DMS53 (cell line): ENCODE measurements at places on chromosomes 13 and 19.

GRCh38 chr13:113365971-113366588, 2.1 kb upstream of the GRTP1 start:
- no peak for DNase-seq

DNA sequence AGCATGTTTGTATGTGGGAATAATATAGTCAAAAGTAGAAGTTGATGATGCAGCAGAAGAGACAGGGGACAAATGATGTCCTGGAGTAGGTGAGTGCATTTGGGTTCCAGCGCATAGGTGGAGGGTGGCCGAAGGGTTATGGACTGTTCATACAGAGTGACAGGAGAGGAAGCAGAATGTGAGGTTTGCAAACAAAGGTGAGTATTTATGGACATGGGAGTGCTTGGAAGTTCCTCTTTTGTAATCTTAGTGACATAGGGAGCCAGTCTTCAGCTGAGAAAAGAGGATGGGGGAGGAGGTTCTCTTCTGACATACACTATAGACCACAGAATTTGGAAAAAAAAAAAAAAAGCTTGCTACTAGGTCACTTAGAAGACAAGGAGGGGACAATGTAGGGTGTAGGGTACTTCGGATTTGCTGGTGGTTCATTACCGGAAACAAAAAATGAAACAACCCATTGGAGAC, 331.6 kb downstream of the DLEU7 start:
- DNase-seq: peak; percentile 36

DNA sequence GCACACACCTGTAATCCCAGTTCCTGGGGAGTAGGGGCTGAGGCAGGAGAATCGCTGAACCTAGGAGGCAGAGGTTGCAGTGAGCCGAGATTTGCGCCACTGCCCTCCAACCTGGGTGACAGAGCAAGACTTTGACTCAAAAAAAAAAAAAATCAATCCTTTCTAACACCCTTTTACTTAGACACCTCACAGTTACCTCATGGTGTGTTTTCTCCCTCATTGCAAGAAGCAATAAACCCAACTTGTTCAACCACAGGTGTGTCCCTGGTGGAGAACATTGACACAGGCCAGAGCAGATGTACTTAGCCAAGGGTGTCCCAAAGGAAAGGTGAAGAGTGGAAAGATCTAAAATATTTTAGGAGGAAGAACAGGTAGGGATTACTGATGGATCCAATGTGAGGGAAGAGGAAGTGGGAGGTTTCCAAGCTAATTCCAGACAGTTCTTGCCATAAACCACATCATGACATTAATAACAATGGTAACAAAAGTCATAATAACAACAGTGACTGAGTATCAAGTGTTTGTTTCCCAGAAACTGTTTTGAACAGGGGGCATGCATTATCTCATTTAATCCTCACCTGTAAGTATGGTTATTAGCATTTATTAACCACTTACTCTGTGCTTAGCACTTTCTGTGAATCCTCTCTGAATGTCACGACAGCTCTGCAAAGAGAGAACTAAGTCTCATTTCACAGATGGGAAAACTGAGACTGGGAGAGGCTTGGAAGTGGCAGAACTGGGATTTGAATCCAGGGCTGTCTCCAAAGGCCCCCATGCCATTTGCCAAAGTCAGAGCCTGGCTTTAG, 3.1 kb upstream of the LYPD3 start:
- no peak for DNase-seq

- no peak for DNase-seq
Observed at GRCh38 chr13:61123538-61124289, 291.9 kb downstream of the PCDH20 start.

GRCh38 chr19:17105556-17105955, 30.0 kb downstream of the MYO9B start:
- no peak for DNase-seq

GRCh38 chr19:49205114-49205513, 47.5 kb downstream of the TRPM4 start:
- DNase-seq: no peak

GRCh38 chr19:29492769-29493168, 33.0 kb upstream of the VSTM2B start:
- DNase-seq: no peak

DNA sequence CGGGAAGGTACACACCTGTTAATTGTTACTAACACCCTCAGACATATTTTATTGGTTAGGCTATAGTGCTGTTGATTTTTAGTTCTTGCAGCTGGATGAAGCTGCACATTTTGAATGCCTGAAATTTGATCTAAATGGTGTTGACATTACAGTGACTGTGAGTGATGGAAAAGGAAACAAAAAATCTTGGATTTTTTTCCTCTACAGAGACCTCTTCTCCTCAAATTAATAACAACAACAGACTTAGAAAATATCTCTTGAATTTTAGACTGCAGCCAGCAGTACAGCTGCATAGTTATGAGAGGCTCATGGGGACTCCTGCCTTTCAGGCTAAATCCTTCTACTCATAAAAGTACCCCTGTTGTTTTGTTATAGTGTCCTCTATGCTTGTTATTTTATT, 500.5 kb upstream of the SPRY2 start:
- peak; percentile 4 for DNase-seq

DNA sequence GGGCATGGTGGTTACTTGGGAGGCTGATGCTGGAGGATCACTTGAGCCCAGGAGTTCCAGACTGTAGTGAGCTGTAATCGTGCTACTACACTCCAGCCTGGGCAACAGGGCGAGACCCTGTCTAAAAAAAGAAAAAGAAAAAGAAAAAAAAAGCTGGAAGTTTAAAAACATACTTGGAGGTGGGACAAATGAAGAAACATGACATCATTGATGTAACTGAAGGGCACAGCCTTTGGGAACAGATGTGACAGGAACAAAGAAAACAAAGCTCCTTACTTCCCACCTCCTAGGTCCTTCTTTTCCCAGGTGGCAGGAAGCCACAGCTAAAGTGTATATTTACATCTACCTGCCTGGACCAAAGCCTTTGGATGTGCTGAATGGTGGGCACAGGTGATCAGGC, 1.9 kb downstream of the PEX11G start:
- no peak for DNase-seq

- no peak for DNase-seq
Observed at GRCh38 chr13:49308921-49309408, 61.2 kb downstream of the CDADC1 start.

GRCh38 chr13:28734906-28735305, 16.1 kb upstream of the SLC46A3 start:
- DNase-seq: no peak

- no peak for DNase-seq
Observed at GRCh38 chr13:114310956-114311355, 3.3 kb upstream of the CHAMP1 start.

- DNase-seq: peak; percentile 96
Observed at GRCh38 chr19:48835734-48836088, 580 bp downstream of the HSD17B14 start.

GRCh38 chr19:1167687-1168571, 6.1 kb downstream of the SBNO2 start:
- no peak for DNase-seq

DNA sequence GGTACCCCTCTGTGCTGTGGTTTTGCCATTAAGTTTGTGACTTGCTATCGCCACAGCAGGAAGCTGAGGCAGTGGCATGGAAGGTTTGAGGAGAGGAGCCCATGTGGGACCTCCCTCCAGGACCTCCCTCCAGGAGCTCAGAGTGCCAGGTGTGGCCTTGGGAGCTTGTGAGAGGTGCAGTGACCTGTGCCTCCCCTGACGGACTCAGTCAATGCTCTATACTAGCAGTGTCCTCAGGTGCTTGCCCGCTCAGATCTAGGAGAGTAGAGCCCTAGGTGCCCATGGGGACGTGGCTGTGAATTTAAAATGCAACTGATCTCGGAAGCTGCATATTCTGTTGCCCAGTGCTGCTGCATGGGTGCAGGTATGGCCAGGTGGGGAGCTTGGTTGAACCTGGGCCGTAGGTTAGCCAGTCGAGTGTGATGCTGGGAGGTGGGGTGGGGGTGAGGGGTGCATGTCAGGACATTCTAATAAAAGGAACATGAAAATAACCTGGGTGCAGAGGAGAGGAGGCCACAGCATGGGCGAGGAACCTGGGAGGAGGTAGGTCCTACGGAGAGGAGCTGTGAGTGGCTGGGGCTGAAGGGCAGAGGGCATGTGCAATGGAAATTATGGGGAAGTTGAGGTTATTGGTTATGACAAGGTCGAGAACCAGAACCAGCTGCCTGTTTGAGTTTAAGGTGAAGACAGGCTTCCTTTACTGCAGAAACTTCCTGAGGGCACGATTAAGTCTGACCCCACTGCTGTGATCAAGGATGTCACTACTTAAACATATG, 41.6 kb downstream of the TEX29 start:
- DNase-seq: no peak

DNA sequence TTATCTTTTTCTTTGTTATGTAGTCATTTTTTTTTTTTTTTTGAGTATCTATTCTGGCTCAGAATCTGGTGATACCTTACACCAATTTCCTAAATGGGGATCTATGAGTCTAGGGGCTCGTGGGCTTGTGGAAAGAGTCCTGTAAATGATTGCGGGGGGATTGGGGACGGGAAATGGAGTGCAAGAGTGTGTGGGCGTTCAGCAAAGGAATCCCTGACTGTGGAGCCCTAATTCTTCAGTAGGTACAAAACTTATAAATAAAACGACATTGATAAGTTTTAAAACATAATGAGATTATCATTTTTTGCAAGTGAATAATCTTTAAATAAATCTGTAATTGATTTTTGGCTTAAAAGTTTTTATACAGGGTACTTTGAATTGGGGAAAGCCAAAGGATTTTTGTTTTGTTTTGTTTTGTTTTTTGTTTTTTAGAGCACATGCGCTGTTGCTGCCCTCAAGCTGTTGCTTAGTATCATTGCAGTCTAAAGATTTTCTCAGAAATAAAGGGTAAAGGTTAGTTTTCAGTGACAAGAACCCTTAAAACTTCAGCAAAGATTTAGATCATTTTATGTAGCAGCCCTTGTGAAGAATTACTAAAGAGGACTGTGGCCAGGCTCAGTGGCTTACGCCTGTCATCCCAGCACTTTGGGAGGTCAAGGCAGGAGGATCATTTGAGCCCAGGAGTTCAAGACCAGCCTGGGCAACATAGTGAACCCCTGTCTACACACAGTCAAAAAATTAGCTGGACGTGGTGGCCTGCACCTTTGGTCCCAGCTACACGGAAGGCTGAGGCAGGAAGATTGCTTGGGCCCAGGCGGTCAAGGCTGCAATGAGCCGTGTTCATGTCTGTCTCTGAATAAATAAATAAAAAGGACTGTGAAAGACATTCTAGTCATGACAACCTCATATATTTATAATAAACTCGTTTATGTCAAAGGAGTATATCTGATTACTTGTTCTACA, 1.7 kb downstream of the ERCC5 start:
- peak; percentile 35 for DNase-seq

DNA sequence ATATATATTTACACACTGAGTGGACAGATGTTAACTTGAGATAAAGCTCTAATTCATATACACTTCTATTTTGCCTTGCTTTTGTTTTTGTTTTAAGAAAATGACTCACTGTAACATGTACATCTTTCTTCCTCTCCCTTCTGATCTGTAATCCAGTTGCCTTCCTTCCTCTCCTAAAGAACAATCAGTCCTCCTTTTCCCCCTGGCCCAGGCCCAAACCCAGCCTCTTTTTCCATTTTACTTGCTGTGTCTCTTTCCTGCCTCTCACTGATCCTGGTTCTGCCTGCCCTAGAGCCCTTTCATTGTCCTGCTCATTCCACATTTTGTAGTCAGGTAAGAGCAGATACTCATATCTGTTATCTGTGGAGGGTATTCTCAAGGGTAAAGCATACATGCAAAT, 50.8 kb downstream of the ZAR1L start:
- DNase-seq: no peak

- DNase-seq: no peak
Observed at GRCh38 chr19:27935669-27936068, 1277.3 kb downstream of the UQCRFS1 start.

DNA sequence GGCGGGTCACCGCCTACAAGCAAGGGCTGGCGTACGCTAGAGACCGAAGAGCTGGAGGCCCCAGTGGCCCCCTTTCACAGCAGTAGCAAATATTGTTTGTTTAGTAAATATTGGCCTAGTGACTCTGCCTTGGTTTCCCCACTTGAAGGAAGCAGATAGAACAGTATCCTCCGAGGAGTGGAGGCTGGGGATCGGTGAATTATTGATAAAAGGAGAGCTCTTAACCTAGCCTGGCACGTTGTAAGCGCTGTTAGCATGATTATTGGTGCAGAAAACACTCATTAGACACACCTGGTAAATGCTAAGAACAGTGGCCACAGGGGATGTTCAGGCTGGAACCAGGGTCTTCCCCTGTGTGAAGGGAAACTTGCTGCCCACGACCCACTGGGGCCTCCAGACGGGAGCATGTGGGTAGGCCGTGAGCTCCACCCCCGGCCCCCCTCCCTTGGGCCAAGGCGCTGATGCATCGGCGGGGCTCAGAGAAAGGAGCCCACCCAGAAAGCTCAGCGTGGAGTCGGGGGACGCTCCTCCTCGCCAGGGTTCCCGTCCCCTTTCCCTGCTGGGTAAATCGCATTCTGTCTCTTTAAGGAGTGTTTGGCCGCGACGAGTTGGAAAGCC, 2.3 kb downstream of the IER2 start:
- no peak for DNase-seq

DNA sequence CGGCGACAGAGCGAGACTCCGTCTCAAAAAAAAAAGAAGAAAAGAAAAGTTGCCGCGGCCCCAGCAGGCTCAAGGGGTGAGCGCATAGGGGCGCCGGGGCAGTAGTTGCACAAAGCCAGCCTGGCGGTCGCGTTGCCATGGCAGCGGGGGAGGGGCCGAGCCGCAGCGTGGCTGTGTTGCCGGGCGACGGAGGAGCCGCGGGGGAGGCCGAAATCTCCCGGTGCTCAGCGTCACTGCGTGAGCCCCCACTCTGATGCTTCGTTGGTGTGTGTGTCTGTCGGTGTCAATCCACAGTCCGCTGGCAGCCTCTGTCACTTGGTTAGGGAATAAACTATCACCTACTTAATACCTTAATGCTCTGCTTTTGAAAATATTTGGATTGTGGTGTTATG, 82.9 kb upstream of the C1QTNF9B start:
- peak; percentile 91 for DNase-seq

DNA sequence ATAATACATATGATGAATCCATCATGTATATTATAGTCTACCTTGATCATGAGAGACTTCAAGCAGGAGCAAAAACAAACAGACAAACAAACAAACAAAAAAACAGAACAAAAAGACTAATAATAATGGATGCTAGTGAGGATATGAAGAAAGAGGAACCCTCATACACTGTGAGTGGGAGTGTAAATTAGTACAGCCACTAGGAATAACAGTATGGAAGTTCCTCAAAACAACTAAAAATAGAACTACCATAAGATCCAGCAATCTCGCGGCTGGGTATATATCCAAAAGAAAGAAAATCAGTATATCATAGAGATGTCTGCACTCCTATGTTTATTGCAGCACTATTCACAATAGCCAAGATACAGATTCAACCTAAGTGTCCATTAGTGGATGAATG, 7.0 kb upstream of the DLEU7 start:
- no peak for DNase-seq

DNA sequence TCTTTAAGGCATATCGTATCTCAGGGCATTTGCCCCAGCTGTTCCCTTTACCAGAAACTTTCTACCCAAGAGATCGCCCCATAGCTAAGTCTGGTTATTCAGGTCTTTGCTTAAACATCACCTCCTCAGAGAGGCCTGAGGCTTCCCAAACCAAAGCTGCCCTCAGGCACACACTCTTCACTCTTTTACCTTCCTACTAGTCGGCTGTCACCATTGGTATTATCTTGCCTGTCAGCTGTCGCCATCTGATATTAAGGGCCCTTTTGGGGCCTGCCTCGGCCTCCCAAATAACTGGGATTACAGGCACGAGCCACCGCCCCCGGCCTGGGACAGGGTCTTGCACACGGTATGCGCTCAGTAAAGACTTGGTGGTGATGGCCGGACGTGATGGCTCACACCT, 1.0 kb downstream of the GADD45GIP1 start:
- DNase-seq: no peak
